ENCODE measurements at places on chromosomes 6 and 20.

DNA sequence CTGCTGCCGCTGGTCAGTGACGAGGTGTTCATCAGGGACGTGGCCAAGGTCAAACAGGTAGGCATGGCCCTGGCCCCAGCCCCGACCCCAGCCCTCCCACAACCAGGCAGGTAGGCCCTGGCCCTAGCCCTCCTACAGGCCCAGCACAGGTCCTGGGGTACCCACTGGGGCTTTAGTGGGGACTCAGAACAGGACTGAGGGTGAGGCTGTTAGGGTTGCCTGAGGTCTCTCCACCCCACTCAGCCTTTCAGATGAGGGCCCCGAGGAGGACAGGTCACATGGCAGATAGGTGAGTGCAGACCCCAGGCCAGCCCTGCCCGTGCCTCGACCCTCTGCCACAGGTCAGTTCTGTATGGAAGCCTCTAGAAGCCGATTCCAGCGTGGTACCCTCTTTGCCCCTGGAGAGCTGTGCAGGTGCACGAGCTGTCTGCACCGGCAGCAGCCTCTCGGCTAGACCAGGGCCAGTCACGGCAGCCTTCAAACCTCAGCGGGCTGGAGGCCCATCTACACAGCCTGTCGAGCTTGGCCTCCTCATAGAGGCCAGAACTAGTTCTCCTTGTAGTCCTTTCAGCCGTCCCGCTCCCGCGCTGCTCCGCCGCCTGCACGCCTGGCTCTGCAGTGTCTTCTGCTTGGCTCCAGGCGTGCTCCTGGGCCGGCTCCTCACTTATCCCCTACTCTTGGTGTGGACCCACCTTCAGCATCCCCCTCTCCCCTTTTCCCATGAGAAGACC, 35.5 kb downstream of the PYGB start:
- DNase-seq = no peak

GRCh38 chr6:39280247-39280731, 33.9 kb downstream of the KCNK17 start:
- no peak for DNase-seq

DNA sequence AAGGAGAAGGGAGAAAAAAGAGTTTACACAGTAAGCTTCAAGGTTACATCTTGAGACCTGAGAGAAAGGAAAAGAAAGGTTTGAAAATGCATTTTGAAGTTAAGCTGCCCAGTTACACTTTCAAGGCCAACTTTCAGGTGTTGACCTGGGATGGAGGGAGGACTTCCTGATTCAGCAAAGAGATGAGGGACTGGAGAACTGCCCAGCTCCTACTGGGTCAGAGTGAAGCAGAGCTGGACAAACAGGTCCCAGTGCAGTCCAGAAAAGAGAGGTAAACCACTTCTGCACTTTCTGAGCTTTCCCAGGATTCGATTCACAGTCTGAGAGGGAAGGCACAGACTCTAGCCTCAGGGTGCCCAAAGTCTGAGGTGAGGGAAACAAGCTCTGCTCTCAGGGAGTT, 6.0 kb upstream of the TJAP1 start:
- no peak for DNase-seq

DNA sequence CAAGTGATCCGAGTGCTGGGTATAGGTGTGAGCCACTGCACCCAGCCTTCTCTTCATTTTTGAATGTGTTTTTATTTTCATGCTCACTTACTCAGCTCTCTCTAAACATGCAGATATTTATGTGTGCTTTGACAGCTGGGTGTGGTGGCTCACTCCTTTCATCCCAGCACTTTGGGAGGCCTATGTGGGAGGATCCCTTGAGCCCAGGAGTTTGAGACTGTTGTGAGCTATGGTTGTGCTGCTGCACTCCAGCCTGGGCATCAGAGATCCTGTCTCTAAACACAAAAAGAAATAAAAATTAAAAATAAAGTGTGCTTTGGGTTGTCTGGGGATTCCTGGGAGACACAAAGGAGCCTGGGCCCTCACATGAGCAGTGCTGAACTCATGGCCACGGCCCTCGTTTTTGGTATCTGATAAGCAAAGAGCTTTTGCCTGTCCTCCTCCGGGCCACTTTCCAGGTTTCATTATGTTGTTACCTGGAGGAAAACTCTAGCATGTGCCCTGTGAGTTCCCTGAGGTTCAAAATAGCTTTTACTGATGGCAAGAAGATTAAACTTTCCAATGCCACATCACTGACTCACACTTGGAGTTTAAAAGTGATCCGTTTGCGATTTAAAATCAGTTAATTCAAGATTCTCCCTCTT, 78.5 kb downstream of the CD164 start:
- DNase-seq = no peak

DNA sequence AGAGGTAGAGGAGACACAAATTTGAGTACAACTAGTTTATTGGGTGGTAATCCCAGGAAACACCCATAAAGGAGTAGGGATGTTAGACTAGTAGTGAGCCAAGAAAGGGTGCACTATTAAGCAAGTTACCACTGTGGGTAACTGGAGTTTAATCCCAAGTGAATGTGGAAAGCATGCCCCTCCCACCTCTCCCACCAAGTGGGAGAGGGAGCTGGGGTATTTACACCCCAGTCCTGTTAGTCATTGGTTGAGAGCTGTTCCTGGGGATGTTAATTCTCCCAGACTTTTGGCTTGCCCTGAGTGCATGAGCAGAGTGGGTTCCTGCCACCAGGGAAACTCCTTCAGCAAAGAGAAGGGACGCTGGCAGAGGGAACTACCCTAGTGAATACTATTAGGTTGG, 49.2 kb upstream of the ZFP64 start:
- no peak for DNase-seq

DNA sequence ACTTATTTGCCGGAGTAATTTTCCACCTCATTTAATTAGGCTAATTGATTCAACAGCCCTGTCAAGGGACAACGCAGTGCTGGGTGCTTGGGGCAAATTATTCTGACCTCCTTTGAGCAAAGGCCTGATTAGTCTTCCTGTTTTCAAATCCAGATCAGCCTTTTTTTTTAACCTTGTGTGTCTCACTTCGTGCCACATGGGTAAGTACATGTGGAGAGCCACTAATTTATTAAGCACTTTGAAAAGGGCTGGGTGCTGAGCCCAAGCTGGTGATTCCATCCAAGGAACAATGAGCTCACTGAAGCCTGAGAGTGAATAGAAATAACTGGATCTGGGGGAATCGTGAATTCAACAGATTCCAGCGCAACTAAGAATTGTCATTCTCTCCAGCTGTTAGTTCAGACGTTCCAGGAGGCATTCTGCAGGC, 229.3 kb downstream of the CLIC5 start:
- DNase-seq = no peak

DNA sequence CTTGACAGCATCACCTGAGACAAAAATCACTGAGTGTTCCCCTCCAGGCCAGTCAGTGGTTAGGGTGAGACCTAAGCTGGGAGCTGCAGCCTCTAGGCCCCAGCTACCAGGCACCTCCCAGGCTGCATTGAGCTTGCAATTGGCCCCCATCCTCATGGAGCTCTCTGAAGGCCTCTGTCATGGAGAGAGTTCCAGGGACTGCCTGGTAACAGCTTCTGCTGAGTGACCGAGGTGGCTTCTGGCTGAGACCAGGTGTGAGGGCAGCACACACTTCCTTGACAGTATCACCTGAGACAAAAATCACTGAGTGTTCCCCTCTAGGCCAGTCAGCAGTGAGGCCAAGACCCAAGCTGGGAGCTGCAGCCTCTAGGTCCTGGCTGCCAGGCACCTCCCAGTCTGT, 283.0 kb downstream of the SMOC2 start:
- DNase-seq = no peak

DNA sequence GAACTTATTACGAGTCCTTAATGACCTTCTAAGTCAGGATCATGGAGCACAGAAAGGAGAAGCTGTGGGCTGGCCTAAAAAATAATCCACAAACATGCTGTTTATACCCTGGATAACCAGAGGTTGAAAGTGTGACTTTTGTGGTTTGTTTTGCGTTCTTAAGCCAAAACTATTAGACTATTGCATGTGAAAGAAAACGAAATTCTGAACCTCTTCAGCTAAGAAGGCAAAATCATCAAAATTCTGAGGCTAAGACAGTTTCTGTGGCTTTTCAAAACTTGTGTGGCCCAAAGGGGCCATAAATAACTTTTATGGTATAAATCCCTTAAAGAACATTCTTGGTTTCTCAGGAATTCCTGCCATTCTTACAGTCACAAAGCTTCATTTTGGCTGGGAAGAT, 251.0 kb downstream of the UST start:
- no peak for DNase-seq

DNA sequence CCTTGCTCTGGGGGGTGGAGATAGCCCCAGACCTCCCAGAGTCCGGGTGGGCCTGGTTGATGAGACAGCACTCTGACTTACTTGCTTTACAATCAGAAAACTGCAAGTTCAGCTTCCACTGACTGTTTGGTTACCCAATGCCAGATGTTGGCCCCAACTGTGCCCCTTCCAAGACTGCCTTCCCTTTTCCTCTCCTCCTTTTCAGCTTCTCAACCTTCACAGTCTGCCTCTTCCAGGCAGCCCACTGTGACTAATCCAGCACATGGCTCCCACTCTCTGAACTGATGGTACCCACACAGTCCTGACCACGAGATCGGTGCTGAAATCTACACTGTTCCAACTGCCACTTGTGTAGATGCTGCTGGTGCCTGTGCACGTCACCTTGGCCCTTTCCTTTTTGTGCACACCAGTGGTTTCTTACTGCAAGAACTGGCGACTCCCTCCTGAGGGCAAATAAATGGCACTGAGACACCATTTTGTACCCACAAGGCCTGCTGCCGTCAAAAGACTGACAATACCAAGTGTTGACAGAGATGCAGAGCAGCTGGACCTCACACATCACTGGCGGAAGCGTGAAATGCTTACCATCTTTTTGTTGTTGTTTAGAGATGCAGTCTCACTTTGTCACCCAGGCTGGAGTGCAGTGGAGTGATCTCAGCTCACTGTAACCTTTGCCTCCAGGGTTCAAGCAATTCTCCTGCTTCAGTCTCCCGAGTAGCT, 1.8 kb upstream of the ARFGAP1 start:
- no peak for DNase-seq

- no peak for DNase-seq
Observed at GRCh38 chr6:20229881-20230280, 17.6 kb upstream of the MBOAT1 start.

DNA sequence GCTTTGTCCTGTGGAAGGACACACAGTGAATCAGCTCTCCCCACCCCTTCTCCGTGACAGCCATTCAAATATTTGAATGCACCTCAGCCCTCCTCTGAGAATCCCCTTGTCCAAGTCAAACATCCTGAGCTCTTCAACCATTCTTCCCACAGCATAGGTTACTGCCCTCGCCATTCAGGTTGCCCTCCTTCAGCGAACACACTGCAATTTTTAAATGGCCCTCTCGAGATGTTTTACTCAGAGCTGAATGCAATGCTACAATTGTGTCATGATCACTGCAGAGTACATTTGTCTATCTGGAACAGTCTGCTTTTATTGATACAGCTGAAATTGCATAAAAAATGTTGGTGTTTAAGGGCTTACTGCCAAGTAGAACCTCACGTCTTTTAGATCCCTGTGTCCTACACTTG, 48.9 kb downstream of the SLC2A12 start:
- peak; percentile 66 for DNase-seq

DNA sequence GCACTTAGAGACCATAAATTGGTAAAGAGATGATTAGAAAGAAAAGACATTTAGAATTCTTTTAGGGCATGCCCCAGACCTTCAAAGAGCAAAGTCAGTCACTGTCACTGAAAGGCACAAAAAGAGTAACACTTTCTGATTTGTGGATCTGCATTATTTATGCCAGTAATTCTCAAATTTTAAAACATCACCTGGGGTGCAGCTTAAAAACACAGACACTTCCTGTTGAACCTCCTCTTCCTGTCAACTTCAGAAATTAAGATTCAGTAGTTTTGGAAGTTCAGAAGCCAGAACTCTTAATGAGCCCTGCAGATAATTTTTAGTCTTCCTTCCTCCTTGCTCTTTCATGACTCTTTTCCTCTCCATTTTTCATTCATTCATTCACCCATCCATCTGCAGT, 137.5 kb downstream of the NRN1 start:
- no peak for DNase-seq

GRCh38 chr6:50691814-50692495, 21.4 kb upstream of the TFAP2D start:
- no peak for DNase-seq

DNA sequence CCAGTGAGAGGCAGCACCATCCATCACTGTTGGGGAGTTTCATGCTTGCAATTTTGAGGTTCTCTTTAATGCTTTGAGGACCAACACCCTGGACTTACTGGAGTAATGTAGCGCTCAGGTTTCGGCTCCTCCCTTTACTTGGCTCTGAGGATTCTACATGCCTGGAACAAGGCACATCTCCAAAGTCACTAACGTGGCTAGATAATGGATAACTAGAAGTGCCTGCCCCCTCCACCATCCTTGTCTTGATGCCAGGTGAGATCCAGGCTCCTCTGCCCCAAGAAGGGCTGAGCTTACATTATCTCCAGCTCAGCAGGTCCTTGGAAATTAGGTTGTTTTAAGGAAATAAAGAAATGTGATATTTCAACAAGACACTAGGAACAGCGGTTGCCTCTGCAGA, 75.5 kb upstream of the ZNFX1 start:
- DNase-seq = no peak

DNA sequence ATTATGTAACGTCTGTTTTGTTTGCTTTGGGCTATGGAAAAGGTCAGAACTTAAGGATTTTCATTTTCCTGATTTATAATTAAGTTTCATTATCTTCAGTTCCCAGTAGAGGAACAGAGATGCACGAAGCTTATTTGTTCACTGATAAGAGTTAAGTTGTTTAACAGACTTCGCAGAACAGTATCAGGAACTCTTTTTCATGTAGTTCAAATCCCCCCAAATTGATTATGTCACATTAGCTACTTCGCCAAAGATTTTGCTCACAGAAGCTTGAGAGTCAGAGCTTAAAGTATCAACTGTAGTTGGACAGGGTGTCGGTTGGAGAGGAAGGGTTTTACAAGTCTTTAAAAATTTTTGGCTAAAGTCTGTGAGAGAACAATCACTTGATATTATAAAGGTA, 43.4 kb downstream of the ZHX3 start:
- DNase-seq = no peak

- DNase-seq = no peak
Observed at GRCh38 chr6:41272591-41273240, 13.8 kb downstream of the TREM1 start.

DNA sequence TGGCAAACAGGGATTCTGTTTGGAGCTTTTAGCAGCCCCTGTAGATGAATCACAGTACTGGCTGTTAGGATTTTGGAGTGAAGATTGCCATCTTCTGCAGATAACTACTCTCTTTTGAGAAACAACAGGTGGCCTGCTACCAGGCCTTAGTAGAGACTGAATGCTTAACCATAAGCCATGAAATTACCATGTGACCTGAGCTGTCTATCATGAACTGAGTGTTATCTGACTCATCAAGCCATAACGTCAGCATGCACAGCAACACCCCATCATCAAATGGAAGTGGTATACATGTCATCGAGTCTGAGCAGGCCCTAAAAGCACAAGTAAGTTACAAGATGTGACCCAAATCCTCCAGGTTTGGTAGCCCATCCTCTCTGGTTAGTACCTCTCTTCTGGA, 132.6 kb downstream of the GPR63 start:
- no peak for DNase-seq
